Stimulated activated CD4-positive, alpha-beta T cell treated with anti-CD3 and anti-CD28 coated beads, Interleukin-12 subunit alpha, Interleukin-12 subunit beta, amount 100 ng/mL, for 4 hours (primary cell): ENCODE measurements at places on chromosomes 6 and 20.

GRCh38 chr20:13312300-13312699 lies 91.2 kb downstream of the ISM1 start:
- DNase-seq = no peak

- peak; percentile 43 for DNase-seq
Observed at GRCh38 chr6:2875359-2876191, 27.5 kb downstream of the SERPINB9 start.

DNA sequence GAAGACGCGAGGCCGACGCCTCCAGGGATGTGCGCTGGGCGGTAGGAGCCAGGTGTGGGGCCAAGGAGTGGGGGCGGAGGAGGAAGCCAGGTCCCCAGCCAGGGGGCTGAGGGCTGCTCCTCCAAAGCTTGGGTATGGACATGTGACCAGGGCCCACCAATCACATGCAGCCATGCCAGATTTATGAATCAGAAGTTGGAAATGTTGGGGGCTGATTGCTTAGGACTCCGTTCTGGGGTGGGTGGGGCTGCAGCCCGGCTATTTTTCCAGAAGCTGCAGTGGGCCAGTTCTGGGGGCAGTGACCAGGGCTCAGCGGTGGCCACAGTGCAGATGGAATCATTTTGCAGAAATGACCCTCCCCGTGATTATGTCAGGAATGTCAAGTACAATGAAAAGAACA lies 96.0 kb downstream of the CEBPB start:
- no peak for DNase-seq

- DNase-seq = peak; percentile 38
Observed at GRCh38 chr6:38871741-38872568, 156.8 kb downstream of the DNAH8 start.
